ENCODE measurements at places on chromosomes 1 and 21.

GRCh38 chr1:170196490-170197236 lies 50.9 kb downstream of the NTMT2 start:
- DNase-seq, result no peak

DNA sequence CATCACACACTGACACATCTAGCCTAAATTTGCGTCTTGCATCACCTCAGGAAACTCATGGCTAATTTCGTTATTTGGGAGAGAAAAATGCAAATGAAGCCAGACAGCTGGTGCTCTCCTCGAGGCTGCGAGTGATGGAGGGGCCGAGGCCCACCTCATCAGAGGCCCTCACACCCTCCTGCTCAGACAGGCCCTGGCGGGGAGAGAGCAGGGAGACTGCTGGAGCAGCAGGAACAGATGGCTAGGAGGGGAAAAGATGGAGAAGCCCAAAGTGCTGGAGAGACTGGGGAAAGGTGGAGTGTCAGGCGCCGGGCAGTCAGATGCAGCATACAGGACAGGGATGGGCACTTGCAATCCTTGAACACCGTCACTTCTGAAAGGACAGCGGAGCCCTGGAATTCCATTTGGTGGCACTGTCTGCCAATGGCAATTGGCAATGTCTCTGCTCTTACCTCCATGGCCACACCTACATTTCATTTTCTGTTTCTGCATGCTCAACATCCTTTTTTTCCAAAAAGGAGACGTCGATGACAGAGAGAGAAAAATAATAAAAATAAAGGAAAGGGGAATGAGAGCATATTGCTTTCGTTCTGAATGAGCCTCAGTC lies 286.2 kb downstream of the SPATA17 start:
- DNase-seq, result no peak

GRCh38 chr21:34647555-34647954 lies 21.2 kb upstream of the CLIC6 start:
- DNase-seq, result no peak

GRCh38 chr21:38832664-38833063 lies 26.9 kb downstream of the ETS2 start:
- DNase-seq, result no peak

GRCh38 chr1:110787328-110788071 lies 85.4 kb upstream of the CD53 start:
- no peak for DNase-seq

DNA sequence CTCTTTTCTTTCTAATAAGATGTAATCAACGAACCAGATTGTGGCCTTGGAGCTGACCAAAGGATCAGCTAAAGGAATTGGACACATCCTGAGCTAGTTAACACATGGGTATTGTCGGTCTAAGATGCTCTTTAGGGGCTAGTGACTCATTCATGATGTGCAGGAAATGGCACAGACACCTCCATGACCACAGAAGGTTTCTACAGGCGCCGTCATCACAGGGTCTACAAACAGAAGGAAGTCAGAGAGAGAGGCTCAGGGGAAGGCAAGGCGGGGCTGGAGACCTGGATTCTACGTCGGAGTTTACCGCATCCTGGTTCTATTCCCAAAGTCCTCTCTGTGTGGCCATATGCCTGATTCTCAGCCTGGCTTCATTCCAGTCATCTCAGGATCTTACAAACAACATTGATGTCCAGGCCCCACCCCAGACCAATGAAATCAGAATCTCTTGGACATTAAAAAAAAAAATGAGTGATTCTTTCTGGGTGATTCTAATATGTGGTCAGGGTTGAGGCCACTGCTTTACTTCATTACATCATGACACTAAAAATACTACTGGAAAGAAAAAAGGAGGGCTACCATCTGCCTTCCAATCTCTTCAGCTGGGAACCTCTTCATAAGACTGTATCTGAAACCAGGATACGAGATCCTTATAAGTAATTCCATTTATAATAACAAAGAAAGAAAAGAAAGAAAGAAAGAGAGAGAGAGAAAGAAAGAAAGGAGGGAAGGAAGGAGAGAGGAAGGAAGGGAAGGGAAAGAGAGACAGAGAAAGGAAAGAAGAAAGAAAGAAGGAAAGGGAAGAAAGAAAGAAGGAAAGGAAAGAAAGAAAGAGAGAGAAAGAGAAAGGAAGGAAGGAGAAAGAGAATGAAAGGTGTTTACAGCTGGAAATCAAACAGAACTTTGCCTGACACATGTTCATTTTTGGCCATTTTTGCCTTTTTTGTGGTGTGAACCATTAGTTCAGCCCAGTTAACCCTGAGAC lies 11.6 kb upstream of the KCNJ15 start:
- DNase-seq, result peak; percentile 86

DNA sequence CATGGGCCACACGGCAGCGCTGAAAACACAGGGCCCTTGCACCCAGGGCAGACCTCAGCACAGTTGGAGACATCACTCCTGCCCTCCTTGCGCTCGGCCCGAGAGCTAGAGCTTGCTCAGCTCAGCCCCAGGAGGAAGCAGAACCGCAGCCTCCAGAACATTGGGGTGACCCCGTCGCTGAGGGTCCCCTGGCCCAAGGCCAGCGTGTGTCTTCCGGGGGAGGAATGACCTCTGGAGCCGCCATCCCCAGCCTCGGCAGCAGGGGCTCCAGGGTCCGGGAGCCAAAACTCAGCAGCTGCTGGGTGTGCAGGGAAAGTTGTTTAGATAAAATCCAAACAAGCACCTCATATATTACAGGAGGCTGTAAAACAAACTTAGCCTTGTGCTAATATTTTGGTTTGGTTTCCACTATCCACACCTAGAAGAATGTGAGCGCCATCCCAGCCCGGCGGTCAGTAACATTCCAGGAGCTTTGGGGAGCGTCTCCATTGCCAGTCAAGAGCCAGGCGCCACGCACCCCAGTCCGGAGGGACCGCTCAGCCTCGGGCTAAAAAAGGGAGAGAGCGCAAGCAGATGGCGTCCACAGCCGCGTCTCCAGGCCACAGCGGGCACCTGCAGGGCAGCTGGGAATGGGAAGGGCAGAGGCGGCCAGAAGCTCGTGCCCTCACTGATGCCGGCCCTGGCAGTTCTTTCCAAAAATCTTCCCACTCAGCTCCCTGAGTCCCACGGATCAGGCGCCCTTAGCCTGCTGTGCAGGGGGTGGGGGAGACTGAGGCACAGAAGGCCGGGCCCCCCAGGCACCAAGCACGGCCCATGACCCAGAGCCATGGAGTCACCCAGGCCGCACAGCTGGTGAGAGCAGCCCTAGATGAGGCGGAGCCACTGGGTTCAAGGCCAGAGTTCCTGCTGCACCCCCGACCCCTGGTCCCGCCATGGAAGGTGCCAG lies 52.0 kb downstream of the SLX9 start:
- no peak for DNase-seq

GRCh38 chr1:84073266-84073665 lies 70.8 kb upstream of the PRKACB start:
- DNase-seq, result peak; percentile 34

GRCh38 chr1:190429141-190429540 lies 48.5 kb downstream of the BRINP3 start:
- DNase-seq, result no peak

GRCh38 chr1:110237386-110238152 lies 27.5 kb downstream of the KCNC4 start:
- DNase-seq, result no peak

GRCh38 chr1:173149887-173150286 lies 57.2 kb downstream of the TNFSF4 start:
- peak; percentile 19 for DNase-seq

DNA sequence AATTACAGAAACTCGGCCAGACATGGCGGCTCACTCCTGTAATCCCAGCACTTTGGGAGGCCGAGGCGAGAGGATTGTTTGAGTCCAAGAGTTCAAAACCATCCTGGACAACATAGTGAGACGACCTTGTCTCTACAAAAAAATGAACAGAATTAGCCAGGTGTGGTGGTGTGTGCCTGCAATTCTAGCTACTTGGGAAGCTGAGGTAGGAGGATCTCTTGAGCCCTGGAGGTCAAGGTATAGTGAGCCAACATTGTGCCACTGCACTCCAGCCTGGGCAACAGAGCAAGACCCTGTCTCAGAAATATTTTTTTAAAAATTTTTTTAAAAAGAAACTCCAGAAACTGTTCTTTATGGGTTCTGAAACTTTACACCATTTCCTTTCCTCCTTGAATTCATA lies 38.4 kb upstream of the IFNGR2 start:
- no peak for DNase-seq

DNA sequence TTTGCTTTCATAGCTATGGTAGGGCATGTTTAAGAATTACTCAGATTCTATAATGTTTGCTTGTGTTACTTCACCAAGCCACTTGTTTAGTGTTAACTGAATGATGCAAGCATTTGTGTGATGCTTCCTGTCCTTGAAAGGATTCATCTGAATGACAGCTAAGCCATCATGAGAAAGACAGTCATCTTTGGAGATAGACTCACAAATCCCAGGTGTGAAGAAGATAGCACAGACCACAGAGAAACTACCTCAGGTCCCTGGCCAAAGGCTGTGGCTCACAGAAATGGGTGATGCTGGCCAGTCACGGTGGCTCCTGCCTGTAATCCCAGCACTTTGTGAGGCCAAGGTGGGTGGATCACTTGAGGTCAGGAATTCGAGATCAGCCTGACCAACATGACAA lies 321.4 kb downstream of the DPYD start:
- DNase-seq, result no peak

DNA sequence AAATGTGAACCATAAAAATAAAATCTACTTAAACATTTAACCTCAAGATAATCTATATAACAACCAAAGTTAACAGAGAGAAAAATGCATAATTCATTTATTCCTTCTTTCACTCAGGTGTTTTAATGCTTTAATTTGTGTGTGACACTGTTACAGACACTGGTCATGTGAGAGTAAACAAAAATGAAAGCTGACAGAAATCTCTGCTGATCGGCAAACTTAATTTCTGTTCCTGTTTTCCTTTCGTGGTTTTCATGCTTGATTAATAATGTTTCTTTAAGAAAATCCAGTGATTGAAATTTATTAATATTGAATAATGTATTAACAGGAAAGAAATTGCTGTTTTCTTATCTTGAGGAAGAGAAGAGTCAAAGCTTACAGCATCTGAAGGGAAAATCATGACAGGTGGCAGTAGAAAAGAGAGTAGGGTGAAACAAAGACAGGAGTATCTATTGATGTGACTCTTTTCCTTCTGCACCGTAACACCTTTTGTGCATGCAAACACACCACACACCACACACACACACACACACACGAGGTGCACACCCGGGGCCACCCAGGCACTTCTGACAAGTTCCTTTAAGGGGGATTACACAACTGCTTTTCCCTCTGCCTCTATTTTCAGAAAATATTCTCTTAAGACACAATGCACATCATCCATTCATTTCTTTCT lies 1.6 kb downstream of the OR2AK2 start:
- no peak for DNase-seq

GRCh38 chr1:21865943-21866706 lies 54.1 kb downstream of the LDLRAD2 start:
- DNase-seq, result no peak

- DNase-seq, result no peak
These were observed 49.4 kb downstream of the TMCO4 start for GRCh38 chr1:19750101-19750881.

- no peak for DNase-seq
These were observed 180.8 kb upstream of the CACYBP start for GRCh38 chr1:174818951-174819350.

DNA sequence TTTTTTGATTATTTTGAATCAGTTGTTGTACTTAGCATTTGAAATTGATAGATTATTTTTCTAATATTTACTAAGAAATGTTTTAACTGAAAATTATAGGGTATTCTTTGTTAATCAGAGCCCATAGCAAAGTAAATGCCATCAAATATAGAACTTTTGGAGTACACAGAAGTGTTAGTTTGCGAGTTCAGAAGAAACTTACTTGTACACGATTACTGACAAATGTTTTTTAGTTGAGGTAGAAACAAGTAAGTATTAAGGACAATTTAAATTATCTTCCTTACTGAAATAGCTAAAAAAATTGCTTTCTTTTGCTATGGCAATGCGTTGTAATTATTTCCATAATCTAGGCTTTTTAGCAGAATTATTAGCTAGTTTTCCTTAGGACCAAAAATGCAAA lies 692.2 kb downstream of the USP25 start:
- no peak for DNase-seq

DNA sequence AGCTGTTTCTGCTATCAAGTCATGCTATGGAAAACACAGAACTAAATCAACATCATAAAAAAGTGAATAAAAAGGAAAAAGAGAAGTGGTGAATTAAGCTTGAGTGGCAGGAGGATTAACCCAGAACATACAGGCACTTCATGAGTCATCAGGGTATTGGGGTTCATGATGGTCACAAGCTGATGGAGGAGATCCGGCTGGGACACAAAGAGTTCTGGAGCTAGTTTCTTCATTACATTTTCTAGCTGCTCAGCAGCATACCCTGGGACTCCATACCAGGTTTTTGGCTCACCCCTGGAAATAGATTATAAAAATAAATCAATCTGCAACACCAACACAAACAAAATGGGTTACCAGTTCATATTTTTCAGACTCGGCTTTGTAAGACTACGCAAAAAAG lies 42.5 kb upstream of the SYT2 start:
- DNase-seq, result no peak

- no peak for DNase-seq
These were observed 11.9 kb upstream of the PDE9A start for GRCh38 chr21:42641311-42642218.

DNA sequence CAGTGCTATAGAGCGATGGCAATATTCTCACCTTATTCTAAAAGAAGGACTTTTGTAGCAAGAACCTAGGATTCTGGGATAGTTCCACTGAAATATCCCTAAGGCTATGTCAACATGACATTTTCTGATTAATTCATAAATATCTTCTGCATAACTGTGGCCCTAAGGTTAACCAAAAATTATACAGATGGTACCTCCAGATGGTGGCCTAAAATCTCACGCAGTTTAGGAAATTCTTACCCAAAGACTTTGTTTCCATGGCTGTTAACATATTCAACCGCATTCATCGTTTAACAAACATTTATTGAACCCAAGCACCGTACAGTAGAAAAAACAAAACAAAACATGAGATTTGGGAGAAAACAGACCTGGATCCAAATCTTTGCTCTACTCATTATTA lies 19.1 kb downstream of the NID1 start:
- no peak for DNase-seq

DNA sequence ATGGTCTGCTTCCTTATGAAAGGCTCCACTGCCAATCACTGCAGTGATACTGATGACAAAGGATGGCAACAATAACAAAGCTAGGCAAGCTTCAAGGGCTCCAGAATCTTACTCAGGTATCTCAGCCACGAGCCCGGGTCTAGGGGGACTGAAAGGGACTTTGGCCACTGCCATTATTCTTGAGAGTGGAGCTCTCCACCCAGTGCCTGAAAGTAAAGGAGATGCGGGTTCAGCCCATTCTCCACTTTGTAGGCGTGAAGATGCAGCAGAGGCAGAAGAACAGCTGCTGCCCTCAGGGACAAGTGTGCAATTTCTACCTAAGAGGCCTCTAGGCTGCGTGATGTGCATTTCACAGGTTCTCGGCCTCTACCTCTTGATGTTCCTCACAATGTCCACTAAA lies 31.4 kb upstream of the SLAMF9 start:
- DNase-seq, result no peak

- DNase-seq, result no peak
These were observed 1.0 kb upstream of the JAM2 start for GRCh38 chr21:25637851-25638659.

GRCh38 chr1:19793360-19794046 lies 6.2 kb downstream of the TMCO4 start:
- DNase-seq, result no peak

GRCh38 chr1:175820456-175821025 lies 77.1 kb upstream of the TNR start:
- no peak for DNase-seq
